ENCODE measurements at places on chromosomes 11 and 22. TPM values are rescaled to one million over a fixed set of nuclear protein-coding genes. Genes with fewer than 3 reads are reported as not detected.
A peak's percentile ranks its signal among the peaks of the same experiment; 100 is the strongest.

GRCh38 chr11:25272214-25272613, 775.4 kb downstream of the LUZP2 start:
- no peak for DNase-seq

Gene SLC25A18
- total RNA-seq: 0.78 TPM

Gene IRAG1
- total RNA-seq: 75.5 TPM

DNA sequence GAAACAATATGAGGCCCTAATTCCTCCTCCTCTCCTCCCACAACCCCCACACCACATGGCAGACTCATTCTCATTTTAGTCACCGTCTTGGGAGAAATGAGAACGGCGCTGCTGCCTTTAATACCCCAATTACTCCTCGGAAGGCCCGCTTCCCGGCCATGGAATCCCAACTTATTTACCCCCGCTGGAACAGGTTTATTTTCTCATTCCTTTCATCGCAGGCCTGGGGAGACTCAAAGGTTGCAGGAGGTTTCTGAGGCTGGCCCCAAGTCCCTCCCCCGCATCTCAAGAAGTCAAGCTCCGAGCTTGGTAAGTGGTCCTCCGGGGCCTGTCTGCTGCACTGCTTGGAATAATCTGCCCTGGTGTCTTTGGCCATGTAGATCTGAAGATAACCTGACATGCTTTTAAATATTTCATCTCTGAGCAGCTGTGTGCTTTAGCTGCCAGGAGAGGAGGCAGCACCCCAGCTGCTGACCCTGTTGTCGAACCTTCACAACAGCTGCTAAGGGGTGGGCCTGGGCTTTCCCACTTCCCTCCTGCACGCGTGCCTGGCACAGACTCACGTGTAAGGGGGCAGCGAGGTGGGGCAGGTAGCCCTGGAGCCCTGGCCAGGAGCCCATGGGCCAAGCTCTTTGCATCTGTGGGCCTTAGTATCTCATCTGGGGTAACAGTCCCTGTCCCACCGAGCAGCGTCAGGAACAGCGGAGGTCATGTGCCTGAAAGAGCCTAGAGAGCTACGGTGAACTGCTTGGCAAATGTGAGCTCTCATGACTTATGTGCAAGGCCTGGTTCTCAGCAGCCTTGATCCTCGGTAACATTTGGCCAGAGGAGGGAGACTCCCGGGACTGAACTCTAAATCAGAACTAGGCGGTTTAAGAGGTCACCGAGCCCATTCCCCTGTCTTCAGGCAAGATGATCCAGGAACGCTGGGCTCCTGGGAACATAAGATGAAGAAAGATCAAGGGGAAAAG, 164.6 kb downstream of the ST3GAL4 start:
- DNase-seq: no peak

- DNase-seq: peak; percentile 65
These were observed 4.2 kb downstream of the SGSM1 start for GRCh38 chr22:24810043-24810749.

DNA sequence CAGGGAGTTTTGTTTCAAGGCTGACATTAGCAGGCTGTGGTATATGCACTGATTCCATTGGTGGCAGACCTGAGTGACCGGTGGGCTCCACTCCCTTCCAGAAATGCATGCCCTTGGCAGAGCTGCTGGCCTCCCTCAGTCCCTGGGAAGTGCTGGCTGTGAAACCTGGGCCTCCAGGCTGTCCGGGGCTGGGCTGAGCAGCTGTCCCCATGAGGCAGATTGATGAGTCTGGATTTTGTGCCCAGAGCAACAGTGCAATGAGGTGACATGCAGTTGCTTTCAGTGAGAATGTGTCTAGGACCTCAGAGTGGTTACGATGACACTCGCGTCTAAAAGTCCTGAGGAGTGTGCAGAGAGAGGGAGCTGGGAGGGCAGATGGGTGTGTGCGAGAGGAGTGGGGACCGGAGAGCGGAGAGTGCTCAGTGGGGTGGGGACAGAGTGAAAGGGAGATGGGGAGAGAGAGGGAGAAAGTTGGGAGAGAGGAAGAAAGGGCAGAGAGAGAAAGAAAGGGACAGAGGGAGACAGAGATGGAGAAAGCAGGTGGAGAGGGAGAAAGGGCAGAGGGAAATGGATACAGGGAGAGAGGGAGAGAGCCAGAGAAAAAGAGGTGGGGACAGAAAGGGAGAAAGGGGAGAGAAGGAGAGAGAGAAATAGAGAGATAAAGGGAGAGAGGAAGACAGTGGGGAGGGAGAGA, 978.3 kb downstream of the BRD1 start:
- no peak for DNase-seq

DNA sequence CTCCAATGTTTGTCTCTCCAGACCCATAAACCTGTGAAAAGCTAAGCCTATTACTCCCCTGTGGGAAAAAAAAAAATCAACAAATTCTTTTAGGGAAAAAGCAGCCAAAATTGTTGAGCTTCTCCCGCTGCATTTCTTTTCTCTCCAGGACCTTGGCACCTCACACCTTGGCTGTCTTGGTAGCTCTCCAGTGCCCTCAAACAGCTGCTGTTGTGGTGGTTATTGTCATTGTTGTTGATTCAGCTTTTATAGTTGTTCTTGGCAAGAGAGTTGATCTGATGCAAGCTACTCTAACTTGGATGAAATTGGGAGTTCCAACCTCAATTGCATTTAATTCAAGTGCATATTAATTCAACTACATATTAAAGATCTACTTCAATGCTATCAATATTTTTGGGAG, 516.9 kb upstream of the LARGE1 start:
- DNase-seq: no peak

GRCh38 chr11:130849215-130849568, 67.1 kb downstream of the SNX19 start:
- no peak for DNase-seq

- DNase-seq: no peak
These were observed 34.7 kb upstream of the WNT7B start for GRCh38 chr22:46011627-46012181.

DNA sequence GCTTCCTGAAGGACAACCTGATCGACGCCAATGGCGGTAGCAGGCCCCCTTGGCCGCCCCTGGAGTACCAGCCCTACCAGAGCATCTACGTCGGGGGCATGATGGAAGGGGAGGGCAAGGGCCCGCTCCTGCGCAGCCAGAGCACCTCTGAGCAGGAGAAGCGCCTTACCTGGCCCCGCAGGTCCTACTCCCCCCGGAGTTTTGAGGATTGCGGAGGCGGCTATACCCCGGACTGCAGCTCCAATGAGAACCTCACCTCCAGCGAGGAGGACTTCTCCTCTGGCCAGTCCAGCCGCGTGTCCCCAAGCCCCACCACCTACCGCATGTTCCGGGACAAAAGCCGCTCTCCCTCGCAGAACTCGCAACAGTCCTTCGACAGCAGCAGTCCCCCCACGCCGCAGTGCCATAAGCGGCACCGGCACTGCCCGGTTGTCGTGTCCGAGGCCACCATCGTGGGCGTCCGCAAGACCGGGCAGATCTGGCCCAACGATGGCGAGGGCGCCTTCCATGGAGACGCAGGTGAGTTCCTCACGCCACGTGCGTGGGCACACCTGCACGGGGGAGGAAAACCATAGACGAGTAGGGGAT, 1.5 kb downstream of the BCR start:
- no peak for DNase-seq

Gene RIMBP3C
- 0.29 TPM for total RNA-seq

Gene P2RY2
- 20.2 TPM for total RNA-seq

DNA sequence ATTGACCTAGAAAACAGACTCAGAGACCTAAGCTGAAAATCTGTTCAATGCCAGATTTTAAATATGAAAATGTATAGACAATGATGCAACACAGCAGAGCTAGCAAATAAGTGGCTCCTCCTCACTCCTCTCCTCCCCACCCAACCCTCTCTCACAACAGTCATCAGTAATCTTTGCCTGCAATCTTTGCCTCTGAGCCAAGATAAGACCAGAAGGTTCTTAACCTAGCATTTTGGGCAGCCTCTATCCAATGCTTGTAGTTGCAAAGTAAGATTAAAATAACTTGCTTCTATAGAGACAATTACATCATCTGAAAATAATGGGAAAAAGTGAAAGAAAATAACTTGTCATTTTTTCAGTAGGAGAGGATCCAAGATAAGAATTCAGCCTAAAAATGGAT, 117.3 kb downstream of the PARVA start:
- no peak for DNase-seq

DNA sequence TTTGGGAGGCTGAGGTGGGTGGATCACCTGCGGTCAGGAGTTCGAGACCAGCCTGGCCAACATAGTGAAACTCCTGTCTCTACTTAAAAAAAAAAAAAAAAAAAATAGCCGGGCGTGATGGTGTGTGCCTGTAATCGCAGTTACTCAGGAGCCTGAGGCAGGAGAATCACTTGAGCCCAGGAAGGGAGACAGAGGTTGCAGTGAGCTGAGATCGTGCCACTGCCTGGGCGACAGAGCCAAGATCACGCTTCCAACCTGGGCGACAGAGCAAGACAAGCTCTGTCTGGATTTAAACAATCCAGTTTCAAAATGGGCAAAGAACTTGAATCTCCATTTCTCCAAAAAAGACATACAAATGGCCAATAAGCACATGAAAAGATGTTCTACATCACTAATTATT, 12.5 kb downstream of the LMO2 start:
- DNase-seq: no peak

- DNase-seq: no peak
These were observed 52.7 kb downstream of the SMIM38 start for GRCh38 chr11:69208190-69209037.

GRCh38 chr11:121890946-121891515, 225.0 kb downstream of the BLID start:
- no peak for DNase-seq

DNA sequence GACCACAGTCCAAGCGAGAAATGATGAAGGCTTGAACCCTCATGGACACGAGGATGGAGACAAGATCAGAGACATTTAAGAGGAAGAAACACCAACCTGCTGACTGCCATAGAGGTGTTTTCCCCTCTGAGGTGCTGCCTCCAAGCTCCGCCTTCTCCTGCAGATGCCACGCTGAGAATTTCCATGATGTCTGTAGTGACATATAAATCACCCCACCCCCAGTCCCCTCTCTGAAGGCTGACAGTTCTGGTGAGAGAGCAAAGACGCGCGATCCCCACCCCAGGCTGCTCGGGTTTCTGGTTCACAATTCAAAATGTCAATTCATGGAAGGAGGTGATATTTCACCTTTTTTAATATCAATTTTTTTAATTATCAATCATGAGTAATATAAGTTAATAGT, 28.2 kb downstream of the LRRC32 start:
- DNase-seq: peak; percentile 28

DNA sequence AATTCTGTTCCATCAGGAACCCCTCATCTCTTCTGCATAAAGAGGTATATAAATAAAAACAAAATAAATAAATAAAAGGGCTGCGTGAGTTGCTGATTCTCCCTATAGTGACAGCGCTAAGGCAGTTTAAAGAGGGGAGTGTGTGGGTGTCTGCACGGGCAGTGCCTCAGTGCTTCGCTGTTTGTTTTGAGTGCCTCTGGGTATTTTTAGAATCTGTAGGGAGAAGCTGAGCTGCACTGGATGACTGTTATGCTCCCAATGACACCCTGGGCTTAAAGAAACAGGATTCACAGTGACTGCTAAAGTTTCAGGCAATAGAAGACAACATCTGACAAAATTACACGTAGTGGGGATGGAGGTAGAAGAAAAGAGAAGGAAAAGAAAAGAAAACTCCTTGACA, 38.8 kb downstream of the SLC1A2 start:
- no peak for DNase-seq

Gene SCO2
- total RNA-seq: not detected

DNA sequence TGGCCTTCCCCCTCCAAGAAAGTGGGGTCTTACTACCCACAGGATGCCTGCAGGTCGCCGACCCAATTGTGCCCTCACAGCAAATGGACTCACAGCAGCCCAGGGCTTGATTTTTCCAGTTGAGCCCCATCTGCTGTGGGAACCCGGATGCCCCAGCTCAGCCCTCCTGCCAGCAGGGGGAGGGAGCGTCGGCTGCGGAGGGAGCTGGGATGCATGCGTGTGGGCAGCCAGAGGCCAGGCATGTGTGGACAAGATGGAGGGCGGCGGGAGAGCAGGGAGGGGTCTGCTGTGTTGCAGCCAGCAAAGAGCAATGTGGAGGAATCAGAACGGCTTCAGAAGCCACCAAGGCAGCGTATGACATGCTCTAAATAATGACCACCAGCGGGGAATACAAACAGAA, 41.0 kb upstream of the EIF3D start:
- peak; percentile 52 for DNase-seq

GRCh38 chr11:110801328-110801727, 89.1 kb upstream of the ARHGAP20 start:
- DNase-seq: no peak

- DNase-seq: no peak
These were observed 1384.0 kb downstream of the TBC1D22A start for GRCh38 chr22:48146426-48146825.

Gene SPECC1L
- 92.9 TPM for total RNA-seq

GRCh38 chr11:58968251-58968711, 29.0 kb downstream of the GLYATL1 start:
- DNase-seq: no peak

Gene SGSM1
- 10.6 TPM for total RNA-seq

Gene OVCH2
- total RNA-seq: 9.4 TPM

Gene B4GALNT4
- total RNA-seq: 3.3 TPM

Data from ureter (tissue), 1 donor.